ENCODE measurements at places on chromosomes 2 and 18.
A peak's percentile ranks its signal among the peaks of the same experiment; 100 is the strongest.

GRCh38 chr2:43180897-43181296 is 45.5 kb downstream of the ZFP36L2 start:
- DNase-seq, result no peak

GRCh38 chr2:226660526-226660925 is 139.1 kb downstream of the IRS1 start:
- DNase-seq, result no peak

DNA sequence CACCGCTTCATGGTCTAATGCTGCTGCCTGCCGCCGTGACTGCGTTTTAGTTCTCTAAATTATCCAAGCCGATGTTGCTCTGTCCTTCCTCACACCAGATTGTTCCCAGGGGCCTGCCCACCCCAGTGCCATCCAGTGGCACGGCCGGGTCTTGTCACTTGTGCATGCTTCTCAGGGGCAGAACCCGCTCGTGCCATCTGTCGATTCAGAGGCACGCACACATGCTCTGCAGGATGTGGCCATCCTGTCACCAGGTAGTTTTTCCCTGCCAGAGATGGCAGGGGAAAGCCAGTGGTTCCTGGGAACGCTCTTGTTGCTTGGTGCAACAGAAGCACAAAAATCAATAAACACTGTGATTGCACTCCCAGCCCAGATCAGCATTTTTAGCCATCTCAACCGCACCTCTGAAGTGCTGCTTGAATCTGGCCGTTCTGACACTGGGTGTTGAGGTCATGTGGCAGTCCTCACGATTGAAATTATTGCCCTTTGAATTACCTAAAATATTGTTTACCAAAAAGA is 119.6 kb upstream of the BOD1L2 start:
- no peak for DNase-seq

GRCh38 chr18:3305354-3305762 is 43.4 kb downstream of the MYL12B start:
- DNase-seq, result no peak

- no peak for DNase-seq
Measured at GRCh38 chr2:112181571-112182290, 43.5 kb downstream of the FBLN7 start.

DNA sequence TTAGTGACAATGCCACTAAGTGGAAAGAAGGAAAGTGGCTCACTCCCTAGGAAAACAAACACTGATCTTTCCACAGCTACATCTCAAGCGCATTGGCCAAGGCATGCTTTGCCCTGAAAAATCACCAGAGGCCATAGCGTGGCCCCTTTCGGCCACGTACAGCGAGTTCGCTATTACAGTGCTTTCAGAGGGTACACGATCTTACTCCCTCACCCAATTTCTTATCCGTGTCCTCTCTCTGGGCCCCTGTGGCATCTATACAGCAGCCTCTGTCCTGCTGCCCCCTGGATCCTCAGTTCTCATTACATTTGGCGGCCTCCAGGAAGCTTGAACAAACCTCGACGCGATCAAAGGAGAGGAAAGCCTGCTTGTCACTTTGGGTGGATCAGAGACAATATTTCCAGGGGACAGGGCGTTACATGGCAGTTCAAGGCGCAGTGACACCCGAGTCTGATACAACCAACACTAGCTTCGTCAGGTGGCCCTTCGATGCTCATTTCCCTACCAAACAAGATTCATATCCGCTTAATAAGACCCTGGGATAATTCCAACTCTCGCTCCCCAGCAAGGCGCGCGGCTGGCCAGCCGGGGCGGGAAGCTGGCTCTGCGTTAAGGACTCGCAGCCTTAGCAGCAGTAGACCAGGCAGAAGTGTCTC is 941 bp downstream of the SKOR2 start:
- DNase-seq, result no peak

DNA sequence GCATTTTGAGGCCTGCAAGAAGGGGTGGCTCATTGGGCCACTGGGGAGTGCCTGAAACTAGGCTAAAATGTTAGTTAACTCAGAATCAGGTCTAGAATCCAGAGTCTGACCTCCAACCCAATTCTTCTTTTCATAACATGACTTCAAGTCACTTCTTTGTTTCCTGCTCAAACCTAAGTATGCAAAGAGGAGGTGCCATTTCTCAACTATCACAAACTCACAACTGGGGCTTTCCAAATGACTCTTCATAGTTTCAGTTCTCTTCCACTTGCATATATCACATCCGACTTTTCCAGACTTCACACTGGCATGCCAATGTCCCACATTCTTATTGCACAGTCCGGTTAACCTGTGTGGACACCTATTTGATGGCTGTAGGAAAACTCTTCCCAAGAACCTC is 211.6 kb downstream of the TCF4 start:
- DNase-seq, result peak; percentile 25

DNA sequence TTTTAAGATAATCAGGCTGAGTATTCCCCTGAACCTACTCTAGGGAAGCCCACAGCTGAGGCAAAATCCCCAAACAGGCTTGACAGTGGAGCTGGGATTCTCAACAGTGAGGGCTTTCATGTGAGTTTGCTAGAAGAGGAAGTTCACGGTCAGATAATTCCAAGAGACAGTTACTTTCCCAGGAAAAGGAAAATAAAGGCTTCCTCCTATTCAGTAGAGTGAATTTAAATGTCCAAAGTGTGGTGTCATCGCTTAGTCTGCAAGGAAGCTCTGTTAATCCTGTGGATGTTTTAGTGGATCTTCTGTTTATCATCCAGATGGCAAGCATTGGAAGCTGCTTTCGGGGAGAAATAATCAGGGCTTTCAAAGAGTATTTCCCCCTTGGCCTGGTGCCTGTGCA is 119.8 kb downstream of the RPIA start:
- no peak for DNase-seq

DNA sequence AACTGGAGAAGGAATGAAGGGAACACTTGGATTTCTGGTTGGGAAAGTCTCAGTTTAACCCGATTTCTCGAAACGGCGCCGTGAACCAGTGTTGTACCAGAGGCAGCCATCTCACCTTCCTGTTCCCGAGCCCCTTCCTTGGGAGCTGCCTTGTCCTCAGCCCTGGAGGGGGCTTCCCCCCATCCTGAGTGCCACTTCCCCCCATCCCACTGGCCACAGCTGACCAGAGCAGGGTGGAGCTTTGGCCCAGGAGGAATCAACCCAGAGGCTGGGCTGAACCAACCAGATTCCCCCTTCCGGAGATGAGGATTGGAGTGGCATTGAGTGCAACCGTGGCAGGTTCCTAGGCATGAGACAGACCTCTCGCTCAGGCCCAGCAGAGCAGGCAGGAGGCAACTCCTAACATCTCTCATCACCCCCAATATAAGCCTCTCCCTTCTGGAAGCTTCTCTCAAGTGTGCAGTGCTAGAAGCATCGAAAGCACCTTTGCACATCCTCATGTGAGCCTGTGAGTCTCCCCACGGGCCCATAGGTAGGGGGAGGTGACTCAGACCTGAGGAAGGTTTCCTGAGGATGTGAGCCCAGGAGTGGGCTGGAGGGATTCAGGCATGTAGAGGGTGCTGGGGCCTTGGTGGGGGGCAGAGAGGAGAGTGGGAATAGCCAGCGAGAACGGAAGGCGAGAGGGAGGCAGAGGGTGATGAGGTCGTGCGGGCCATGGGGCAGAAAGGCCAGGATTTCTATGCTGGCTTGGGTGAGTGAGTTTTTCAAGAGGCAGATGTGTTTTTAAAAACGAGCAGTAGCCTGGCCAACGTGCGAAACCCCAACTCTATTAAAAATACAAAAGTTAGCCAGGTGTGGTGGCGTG is 11.9 kb downstream of the NGEF start:
- DNase-seq, result no peak

DNA sequence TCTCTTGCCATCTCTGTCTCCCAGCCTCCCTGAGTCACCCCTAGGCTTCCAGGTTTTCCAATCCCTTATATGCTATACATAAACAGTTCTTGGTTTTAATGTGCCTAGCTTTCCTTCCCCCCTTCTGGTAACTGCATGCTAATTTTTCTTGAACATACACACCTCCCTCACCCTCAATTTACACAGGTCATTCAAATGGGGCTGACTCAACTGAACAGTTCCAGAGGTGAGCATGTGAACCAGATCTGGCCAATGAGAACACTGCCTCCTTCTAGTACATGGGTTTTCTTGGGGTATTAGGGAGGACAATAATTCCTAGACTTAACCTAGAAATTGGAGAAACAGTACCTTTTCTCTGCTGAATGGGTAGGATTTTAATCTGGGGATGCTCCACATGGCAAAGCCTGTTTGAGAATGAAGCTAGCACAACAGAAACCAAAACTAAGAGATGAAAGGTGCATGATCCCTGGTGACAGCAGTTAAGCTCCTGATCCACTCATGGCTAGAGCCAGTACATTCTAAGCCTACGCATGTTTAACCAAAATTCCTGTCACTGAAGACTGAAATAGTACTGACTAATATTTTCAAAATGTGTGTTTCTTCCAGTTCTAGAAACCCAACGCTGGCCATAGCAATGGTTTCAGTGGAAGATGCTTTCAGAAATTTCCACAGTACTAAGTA is 11.8 kb downstream of the SLC25A12 start:
- DNase-seq, result no peak

DNA sequence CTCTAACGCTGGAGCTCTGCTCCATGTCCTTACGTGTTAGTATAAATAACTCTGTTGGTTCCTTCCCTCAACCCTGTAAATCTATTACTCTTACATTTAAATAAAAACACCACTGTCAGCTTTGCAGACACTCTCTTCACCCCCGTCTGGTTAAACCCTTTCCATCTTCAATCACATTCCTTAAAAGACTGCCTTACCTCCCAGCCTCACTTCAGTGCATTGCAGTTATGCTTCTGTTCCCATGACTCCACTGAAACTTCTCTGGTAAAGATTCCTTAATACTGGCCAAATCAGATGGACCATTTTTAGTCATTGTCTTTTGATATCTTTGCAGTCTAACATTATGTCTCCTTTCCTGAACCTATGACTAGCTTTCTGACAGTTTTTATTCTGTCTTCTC is 61.7 kb downstream of the EML4 start:
- no peak for DNase-seq

DNA sequence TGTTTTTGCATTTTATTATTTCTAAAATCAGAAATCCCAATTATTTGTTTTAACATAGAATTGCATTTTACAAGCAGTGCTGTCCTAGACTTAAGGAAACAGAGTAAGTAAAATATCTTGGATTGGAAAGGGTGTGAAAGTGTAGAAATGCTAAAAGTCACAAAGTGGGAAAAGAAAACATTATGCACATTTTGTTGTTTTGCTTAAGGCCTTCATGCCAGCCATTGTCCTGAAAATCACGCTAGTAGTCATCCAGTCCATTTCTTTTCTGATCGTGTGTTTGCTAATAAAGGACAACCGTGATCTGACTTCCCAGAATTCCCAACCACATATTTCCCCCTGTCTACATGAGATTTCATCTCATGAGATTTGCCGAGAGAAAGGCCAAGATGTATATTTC is 199.1 kb downstream of the PTGR3 start:
- DNase-seq, result no peak

GRCh38 chr18:28088477-28088876 is 88.5 kb downstream of the CDH2 start:
- no peak for DNase-seq

DNA sequence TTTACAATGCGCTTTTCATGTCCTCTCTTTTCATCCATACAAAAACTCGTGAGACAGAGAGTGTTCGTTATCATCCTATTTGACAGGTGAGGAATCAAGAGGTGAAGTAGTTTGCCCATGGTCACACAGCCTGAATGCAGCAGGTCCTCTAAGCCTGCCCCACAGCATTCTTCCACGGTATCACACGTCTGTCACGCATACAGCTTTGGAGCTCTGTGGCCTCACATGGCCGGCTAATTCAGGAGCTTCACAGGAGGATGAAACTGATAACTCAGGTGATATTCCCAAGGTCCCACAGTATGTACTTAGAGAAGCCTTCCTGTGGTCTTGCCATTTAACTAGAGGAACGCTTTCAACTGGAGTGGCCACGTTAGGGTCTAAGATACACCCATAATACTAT is 59.0 kb downstream of the MYO5B start:
- DNase-seq, result no peak
